ENCODE measurements at places on chromosomes 3 and 15.
A peak's percentile ranks its signal among the peaks of the same experiment; 100 is the strongest.

- DNase-seq, result no peak
Observed at GRCh38 chr3:37833302-37834186, 28.1 kb upstream of the CTDSPL start.

GRCh38 chr15:59814409-59814808 is 125.3 kb upstream of the BNIP2 start:
- no peak for DNase-seq

GRCh38 chr3:170792471-170792870 is 77.5 kb downstream of the RPL22L1 start:
- DNase-seq, result no peak

- DNase-seq, result peak; percentile 21
Observed at GRCh38 chr15:64775551-64776401, at the start of gene RBPMS2. Gene RBPMS2 (minus strand): TSS chr15:64775589. CDS start chr15:64775319, 270 bp downstream.
